ENCODE measurements at places on chromosomes 11 and 22. TPM values are rescaled to one million over a fixed set of nuclear protein-coding genes. Genes with fewer than 3 reads are reported as not detected.

DNA sequence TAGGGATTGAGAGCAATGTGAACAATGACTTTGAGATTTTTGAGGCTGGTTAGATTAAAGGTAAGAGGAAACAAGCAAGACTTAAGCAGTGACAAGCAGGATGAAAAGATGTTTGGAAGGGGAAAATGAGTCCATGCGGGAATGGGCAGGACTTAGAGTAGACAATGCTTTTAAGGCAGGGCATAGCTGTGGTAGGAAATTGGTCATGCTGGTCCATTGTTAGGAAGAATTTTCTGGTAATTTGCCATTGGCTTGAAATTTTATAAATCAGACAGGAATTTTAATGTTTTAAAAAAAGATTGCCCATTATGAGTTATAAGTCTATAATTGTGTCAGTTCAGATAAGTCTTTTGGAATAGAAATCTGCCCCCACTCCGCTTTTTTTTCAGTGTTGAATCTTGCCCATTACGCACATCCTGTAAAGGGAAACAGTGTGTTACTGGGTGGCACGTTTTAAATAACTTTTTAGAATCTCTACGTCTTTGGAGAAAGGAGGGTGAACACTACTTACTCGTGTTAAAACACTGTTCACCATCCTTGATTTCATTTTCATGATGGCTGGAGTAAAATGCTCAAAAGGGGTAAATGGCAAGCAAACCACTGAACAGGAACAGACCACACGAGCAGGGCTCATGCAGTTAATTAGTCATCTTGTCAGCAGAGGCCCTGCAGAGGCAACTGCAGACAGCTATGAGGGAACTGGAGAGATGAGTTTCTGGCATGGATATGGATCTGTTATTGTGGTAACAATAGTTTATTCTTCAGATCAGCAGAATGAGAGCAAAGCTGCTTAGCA is 25.0 kb downstream of the SWAP70 start:
- DNase-seq, result no peak

DNA sequence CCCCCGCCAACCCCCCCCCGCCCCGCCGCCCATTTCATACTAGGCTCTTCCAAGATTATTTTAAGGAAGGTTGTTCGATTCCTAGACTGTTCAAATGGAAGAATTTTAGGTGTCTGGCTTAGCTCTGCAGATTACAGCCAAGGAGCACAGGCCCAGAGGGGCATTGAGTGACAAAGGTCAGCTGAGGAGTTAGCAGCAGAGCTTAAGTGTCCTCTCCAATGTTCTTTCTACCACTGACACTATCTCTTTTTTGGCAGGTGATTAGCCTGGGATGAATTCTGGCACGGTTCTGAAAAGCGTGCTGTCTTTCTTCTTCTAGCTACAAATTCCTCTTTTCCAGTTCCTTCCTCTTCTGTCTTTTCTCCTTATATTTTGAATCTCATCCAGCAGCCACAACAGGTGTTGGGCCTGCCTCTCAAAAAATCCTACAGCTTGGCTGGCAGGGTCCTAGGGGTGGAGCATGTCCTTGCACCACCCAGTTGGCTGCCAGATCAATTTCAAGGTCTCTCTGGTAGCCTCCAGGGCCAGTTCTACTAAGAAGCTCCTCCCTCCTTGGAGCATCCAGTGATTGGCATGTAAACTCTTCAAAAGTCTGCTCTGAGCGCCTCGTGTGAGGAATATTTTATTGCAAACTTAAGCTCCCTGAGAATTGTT is 23.0 kb downstream of the KCNE3 start:
- DNase-seq, result no peak

DNA sequence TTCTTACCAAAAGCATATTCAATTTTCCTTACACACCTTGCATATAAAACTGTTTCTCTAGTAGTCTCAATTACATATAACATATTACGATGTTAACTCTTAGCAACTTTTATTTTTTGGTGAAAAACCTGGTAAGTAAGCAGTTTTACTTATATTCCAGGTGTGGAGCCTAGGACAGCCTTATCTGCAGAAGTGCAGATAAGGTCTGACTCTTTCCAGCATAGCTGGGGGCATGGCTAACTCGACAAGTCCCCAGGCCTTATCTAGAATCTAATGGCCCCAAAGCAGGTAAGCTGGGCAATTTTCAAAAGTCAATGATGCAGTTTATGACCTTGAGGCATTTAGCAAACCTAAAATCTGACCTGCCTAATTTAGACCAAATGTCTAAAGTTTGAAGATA is 4.2 kb upstream of the C1QTNF6 start:
- DNase-seq, result no peak

DNA sequence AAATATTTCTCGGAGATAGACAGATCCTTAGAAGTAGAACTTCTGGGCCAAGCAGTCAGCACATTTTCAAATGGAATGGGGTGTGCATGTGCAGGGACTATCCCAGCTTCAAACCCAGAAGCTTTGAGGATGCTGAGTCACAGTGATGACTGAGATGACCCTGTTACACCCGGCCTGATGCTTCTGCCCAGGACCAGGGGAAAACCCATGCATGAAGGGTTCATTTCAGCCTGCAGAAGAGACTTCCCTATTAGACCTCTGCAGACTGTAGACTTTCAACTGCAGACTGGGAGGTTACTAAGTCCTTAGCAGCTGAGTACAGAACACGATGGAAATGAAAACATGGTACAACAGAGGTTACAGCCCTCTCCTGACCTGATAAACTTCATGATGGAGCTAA is 3.6 kb upstream of the OR2AT4 start:
- no peak for DNase-seq

DNA sequence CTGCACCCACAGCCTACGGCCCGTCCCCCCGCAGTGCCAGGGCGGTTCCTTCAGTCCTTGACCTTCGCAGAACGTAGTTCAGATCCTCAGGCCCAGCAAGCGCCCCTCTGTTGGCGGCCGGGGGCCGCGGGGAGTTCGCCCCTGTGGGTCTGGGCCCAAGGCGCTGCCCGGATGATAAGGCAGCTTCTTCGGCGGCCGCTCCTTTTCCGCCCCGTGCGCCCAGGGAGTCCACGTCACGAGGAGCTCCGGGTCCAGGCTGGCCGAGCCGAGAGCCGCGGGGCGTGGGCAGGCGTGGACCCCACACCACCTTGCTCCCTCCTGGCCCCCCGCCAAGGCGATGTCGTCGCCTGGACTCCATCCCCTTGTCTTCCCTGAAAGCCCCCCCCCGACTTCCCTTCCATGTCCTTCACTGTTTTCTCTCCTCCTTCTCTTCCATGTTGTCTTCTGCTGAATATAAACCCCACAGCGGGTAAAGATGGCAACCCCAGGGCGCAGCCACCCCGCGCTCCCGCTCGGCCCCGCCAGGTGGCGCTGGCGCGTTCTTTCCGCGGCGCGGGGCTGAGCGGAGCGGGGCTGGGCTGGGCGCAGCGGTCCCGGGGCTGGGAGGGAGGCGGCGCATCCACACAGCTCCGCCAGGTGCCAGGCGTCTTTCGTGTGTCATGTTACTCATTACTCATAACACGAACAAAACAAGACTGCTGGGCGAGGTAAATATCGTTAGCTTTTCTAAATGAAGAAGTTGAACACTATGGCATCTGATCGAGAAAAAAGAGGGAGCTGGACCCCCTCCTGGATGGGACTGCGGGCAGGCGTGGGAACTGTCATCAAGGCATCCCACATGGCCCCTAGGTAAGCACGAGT is 321.0 kb downstream of the NTM start:
- DNase-seq, result peak; percentile 63

GRCh38 chr11:132595711-132596134 is 936.6 kb downstream of the OPCML start:
- peak; percentile 77 for DNase-seq

GRCh38 chr11:64687643-64688533 is 35.1 kb downstream of the NRXN2 start:
- peak; percentile 84 for DNase-seq

DNA sequence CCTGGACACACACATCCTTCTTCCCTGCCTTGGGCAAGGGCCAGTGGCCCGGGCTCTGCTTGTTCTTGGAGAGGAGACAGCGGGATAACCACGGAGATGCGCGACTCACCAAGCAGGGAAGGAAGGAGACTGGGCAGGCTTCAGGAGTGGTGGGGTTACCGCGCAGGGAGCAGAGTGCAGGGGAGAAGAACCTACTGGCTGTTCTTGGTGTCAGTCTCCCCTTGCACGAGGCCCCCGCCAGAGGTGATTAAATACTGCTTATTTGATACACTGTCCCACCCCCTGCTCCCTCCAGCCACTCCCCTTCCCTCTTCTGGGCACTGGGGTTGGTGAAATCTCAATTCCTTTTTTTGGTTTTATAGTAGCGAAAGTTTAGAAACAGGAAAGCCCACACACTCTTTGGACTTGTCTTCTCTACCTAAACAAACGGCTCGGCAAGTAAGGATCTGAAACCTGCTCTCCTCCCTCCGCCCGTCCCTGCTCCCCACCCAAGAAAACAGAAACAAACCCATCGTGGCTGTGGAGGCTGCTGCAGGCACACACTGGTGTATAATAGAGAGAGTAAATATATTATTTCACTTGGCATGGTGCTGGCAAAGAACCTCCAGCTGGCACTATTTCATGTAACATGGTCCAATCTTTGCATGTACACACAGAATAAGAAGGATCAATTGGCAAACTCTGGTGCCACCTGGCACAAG is 10.8 kb downstream of the LARGE2 start:
- DNase-seq, result no peak

GRCh38 chr11:92834296-92835020 is 135.0 kb upstream of the MTNR1B start:
- DNase-seq, result no peak

DNA sequence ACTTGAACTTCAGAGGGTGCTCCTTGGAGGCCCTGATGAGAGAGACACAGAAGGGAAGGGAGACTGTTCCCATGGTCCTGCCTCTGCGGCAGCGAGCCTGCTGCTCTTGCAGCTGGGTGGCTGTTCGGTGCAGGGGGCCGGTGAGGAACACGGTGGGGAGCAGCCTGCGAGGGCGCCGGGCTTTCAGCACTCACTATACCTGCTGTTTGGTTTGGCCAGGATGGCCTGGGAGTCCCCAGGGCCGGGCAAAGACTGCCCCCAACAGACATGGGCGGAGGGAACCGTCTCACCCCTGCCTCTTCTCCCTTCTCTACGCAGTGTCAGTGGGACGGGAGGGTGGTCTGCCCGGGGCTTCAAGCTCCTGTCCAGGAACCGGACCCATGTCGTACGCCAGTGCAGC is 58.0 kb upstream of the PRODH start:
- no peak for DNase-seq

GRCh38 chr11:131253142-131253655 is 117.2 kb upstream of the NTM start:
- DNase-seq, result no peak

DNA sequence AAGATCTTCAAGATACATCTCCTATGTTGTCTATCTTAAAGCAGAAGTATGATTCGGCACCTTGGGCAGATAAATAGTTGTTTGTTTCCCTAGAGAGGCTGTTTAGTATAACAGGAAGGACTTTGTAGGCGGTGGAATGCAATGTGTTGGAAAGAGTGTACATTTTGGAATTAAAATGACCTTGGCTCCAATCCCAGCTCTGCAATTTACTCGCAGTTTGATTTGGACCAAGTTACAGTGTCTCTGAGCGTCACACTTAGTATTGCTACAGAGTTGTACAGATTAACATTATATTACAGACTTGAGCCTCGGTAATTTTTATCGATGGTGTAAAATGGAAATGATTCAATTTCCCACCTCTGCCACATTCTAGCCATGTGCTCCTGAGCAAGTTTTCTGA is 265.3 kb downstream of the OPCML start:
- no peak for DNase-seq

- DNase-seq, result peak; percentile 9
Measured at GRCh38 chr11:120817158-120817557, 206.7 kb upstream of the TBCEL start.

DNA sequence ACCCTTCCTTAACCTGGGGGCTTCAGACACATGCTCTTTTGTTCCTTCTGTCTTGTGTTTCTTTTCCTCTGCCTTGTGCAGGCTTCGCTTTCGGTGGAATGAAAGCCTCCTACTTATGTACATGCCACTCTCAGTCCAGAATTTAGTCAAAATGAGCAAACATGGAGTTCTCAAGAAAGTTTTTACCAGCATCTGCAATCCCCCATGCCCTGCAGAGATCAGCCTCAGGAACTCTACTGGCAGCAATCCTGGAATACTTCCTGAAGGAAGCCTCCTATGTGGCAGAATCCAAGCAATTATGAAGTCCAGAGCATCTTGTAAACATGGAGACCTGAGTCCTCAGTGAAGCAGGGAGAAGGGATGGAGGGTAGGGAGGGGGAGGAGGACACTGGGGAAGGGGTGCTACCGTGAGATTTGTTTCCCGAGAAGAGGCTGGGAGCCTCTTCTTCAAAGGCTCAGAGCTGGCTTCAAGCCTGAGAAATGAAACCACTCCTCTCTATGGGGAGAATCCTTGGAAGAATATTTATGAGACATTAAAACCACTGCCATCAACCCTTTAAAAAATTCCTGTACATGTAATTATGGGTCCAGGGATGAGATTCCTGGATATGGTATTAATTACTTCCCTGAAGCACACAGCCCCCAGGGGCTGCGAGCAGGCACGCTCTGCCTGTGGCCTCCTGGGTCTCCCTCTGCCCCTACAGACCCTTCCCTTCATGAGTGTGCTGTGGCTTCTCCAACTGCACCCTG is 58.4 kb downstream of the TENM4 start:
- DNase-seq, result no peak

The INS gene
- not detected for total RNA-seq

The RBM4B gene
- total RNA-seq, result 13.0 TPM

The RHOD gene
- total RNA-seq, result not detected

The SLC17A6 gene
- total RNA-seq, result 0.37 TPM

Data from G401 (cell line).